ENCODE measurements at places on chromosomes 13 and 19.
A peak's percentile ranks its signal among the peaks of the same experiment; 100 is the strongest.

DNA sequence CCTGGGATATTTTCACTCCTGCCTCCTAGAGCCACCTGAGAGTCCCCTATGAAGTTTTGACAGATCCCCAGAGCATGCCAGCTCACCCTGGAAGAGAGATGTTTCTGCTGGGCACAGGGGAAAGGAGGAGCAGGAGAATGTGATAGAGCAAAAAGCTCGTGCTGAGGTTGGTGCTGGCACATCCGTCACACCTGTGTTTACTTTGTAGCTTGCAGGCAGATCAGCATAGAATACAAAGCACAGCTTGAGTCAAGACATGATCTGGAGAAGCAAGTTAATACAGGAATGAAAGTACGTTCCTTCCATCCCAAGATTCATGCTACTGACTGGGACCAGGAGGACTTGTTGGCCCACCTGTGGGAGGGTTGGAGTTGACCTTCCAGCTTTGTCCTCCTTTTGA is 46.1 kb downstream of the HSPH1 start:
- ATAC-seq = peak; percentile 89

DNA sequence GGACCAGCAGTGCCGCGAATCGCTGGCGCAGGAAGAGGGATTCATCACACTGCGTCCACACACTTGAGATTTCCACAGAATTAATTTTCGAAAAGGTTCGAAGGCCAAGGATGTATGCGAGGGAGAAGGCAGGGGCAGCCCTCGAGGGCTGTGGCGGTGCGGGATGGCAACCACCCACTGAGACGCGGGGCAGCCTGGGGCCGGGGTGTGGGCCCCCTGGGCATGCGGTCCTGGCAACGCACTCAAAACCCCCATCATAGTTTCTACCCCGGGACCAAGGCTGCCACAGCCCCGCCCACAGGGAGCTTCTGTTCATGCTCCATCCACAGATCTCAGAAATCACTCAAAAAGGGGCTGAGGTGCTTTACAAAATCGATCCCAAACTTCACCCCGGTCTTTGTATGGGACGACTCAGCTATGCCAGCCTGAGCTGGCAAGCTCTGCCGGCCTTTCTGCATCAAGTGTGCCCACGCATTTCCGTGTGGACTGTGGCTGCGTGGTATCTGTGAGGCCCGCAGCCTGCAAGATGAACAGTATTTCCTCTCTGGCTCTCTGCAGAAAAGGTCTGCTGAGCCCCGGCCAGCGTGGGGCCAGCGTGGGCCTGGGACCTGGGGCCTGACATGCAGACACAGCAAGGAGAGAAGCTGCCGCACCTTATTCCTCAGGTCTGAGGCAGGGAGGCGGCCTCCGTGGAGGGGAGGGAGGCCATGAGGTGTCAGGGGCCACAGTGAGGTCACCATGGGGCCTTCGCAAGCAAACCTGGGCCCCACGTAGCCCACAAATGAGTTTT is 19.2 kb downstream of the ZNF787 start:
- no peak for ATAC-seq

GRCh38 chr19:49539192-49539952 is 11.6 kb downstream of the RCN3 start:
- ATAC-seq = no peak

DNA sequence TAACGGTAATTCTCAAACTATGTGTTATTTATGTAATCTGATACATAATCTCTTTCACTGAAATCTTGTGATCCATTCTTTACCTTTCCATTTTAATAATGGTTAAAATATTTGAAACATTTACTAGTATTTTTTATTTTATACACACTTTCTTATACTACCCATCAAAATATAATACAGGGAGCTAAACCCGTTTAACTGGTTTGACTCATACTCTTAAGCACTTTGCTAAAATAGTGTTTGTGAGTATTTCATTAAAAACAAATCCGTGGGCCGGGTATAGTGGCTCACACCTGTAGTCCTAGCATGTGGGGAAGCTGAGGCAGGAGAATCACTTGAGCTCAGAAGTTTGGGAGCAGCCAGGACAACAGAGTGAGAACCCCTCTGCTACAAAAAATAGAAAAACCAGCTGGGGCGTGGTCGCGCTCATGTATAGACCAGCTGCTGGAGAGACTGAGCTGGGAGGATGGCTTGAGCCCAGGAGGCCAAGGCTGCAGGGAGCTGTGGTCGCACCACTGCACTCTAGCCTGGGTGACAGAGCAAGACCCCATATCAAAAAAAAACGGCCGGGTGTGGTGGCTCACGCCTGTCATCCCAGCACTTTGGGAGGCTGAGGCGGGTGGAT is 43.8 kb upstream of the DCUN1D2 start:
- ATAC-seq = peak; percentile 33

- no peak for ATAC-seq
Measured at GRCh38 chr19:58294743-58295374, 10.3 kb upstream of the ERVK3-1 start.

DNA sequence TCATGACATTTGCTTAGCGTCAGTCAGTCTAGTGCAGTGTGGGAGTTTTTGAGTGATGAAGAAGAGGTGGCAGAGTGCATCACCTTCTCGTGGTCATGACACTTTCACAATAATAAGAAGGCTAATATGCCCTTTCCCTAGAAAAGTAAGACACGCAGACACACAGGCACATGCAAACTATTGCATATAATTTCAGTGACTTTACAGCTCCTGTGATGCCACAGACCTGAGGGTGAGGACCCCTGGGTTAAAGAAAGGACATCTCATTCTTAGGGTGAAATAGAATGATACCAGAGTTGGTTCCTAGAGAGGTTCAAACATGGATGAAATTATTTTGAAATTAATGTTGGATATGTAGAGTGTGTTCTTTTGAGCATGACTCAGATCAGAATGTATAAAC is 300.3 kb downstream of the GPC5 start:
- no peak for ATAC-seq

Measured in esophagus mucosa (tissue), 1 donor.